Hippocampal formation (tissue), 2 donors: ENCODE measurements at places on chromosomes 11 and 22.

GRCh38 chr11:129738242-129738641, 77.4 kb upstream of the TMEM45B start:
- DNase-seq = no peak

GRCh38 chr11:75230621-75231020, 10.0 kb upstream of the TPBGL start:
- no peak for DNase-seq

GRCh38 chr11:70483077-70483861, 84.9 kb downstream of the CTTN start:
- no peak for DNase-seq

GRCh38 chr11:27212248-27212780, 150.7 kb downstream of the CCDC34 start:
- DNase-seq = no peak

DNA sequence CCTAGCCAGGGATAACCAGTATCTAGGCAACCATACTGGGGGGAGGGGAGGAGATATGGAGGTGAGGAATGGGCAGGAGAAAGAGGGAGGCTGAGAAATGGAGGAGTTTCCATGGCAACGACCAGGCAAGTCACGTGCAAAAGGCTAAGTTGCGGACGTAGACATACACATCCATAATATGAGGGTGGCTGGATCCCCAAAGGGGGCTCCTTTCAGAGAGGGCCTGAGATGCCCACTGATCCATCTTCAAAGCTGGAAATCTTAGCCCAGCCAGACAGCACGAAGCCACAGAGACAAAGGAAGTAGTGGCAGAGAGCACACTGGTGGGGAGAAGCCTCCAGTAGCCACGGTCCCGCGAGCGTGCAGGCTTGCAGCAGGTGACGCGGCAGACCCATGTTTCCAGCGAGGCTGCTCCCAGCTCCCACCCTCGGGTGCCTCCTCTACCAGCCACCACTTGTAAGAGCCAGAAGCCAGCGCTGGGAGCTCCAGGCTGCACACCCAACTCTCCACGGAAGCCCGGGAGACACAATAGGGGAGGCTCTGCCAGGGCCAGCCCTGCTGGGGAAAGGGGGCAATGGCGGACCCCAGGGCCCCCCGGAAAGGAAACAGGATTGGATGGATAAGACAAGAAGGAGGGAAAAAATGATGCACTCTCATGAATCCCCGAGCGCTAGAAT, 938 bp downstream of the FXYD6 start:
- no peak for DNase-seq

- DNase-seq = no peak
Observed at GRCh38 chr22:24331468-24332440, 61.1 kb downstream of the SPECC1L start.

DNA sequence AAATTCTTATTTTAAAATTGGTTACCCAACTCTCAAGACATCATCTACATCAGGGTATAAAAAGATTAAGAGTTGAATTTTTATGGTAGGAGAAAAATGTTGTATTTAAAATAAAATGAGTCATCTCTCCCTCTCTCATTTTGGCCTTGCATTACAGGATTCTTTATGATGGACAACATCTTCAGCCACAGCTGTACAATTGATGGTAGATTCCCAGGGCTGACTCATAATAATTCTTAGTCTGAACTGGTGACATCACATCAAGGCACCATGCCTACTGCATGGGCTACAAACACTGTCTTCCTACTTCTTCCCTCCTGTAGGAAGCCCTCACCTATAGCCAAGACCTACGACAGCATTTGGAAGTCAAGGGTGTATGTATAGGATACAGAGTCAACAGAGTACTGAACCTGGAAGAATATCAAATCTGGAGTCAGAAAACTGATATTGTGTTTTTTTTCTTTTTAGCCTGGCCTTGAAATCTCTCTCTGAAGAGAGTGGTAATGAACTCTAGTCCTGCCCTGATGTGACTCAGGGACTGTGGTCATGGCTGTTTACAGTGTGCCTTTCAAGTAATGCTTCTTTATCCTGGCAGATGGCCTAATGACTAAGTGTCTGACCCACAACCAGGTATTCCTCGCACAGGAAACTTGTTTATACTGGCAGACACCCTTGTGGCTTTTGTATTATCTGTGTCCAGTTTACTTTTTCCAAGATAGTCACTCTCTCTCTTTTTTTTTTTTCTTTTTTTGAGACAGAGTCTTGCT, 32.5 kb downstream of the MRGPRX2 start:
- no peak for DNase-seq

DNA sequence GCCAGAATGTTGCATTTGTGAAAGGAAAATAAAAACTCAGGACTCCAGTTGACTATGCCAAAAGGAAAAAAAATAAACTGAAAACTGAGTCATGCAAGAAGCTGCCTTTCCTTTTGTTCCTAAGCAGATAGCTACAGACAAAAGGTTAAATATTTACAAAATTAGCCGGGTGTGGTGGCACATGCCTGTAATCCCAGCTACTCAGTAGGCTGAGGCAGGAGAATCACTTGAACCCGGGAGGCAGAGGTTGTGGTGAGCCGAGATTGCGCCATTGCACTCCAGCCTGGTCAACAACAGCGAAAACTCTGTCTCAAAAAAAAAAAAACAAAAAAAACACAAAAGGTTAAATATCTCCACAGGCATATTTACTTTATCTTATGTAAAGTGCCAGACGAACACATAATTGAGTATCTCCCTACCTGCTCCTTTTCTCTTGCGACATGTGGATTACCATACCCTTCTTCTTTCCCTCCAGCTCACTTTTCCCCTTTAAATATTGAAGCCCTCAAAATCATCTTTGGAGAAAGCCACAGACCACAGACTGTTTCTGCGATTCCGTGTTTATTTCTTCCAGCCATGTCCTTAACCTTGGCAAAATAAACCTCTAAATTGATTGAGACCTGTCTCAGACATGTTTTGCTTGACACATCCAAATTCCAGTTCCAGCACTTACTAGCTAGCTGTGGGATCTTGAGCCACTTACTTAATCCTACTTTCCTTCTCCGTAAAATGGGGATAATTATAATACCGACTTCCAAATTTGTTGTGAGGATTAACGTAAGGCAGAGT, 2.3 kb upstream of the SMPD1 start:
- no peak for DNase-seq

- DNase-seq = no peak
Observed at GRCh38 chr11:11217289-11217928, 135.6 kb downstream of the CSNK2A3 start.

GRCh38 chr11:72468289-72468688, 34.0 kb upstream of the CLPB start:
- no peak for DNase-seq

DNA sequence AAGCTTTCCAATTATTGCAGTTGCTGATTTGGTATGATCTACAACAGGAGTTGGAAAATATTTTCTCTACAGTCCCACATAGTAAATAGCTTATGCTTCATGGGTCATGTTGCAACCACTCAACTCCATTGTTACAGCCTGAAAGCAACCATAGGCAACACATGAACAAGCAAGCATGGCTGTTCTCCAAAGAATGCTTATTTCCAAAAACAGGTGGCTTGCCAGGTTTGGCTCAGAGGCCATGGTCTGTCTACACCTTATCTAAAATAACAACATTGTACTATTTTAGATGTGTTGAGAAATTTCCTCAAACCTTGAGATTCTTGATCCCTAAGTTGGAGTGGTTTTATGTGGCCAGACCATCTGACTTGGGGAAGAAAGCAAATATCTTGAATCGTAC, 153.9 kb upstream of the MPPED2 start:
- no peak for DNase-seq

DNA sequence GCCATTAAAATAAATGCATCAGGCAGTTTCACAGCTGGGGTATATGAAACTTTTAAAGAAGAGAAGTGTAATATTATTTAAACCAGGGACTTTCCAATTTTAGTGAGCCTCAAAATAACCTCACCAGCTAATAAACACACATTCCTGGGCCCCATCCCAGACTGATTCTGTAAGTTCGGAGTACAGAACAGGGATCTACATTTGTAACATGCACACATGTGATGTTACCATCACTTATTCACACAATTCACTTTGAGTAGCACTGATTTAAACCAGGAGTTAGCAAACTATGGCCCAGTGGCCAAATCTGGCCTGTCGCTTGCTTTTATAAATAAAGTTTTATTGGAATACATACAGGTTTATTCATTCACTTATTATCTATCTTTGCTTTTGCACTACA, 62.0 kb downstream of the STK33 start:
- DNase-seq = no peak

- DNase-seq = no peak
Observed at GRCh38 chr11:10601837-10602236, 33.4 kb upstream of the LYVE1 start.

GRCh38 chr11:12087075-12088004, 23.1 kb upstream of the MICAL2 start:
- no peak for DNase-seq

DNA sequence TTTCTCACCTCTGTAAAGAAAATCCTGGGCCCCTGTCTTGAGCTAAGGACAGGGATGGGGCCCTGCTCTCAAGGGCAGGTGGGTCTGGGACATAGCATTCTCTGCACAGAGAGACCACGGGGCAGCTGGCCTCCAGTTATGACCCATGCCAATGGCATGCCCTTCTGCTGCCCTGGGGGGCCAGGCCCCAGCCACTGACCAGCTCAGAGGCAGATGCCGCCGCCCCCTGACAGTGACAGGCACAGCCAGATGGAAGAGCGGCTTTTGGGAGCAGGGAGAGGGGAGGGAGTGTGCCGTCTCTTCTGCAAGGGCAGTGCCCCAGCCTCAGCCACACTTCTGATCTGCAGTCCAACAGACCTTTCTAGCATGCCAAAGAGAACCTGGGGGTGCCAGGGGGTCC, 114.8 kb upstream of the NAV2 start:
- DNase-seq = no peak

- no peak for DNase-seq
Observed at GRCh38 chr22:21451545-21452520, 15.4 kb upstream of the TMEM191C start.

- DNase-seq = no peak
Observed at GRCh38 chr11:70378506-70379134, 19.7 kb upstream of the CTTN start.

DNA sequence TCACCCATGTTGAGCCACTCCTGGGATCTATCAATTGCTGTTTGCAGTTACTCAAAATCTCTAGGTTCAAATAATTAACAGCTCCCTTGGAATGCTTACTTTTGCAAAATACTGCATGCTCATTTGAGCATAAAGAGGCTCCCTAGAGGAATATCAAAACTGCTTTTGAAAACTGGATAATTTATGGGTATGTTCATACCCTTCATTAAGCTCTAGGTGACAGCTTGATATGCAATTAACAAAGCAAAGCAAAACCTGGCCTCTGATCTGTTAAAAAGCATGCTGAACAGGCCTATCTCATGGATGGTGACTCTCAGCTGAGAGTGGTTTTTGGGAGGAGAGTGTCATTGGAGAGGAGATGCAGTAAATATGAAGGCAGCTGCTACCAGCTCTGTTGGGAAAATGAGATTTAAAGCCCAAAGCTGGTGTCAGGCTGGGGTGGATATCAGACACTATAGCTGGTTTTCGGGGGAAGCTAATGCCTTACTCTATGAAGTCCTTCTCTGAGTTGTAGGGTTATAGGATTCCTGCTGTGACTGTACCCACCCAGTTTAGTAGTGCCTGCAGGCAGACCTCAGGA, 110.9 kb downstream of the RASSF10 start:
- DNase-seq = no peak

GRCh38 chr11:35321532-35322317, 97.6 kb downstream of the SLC1A2 start:
- DNase-seq = no peak

DNA sequence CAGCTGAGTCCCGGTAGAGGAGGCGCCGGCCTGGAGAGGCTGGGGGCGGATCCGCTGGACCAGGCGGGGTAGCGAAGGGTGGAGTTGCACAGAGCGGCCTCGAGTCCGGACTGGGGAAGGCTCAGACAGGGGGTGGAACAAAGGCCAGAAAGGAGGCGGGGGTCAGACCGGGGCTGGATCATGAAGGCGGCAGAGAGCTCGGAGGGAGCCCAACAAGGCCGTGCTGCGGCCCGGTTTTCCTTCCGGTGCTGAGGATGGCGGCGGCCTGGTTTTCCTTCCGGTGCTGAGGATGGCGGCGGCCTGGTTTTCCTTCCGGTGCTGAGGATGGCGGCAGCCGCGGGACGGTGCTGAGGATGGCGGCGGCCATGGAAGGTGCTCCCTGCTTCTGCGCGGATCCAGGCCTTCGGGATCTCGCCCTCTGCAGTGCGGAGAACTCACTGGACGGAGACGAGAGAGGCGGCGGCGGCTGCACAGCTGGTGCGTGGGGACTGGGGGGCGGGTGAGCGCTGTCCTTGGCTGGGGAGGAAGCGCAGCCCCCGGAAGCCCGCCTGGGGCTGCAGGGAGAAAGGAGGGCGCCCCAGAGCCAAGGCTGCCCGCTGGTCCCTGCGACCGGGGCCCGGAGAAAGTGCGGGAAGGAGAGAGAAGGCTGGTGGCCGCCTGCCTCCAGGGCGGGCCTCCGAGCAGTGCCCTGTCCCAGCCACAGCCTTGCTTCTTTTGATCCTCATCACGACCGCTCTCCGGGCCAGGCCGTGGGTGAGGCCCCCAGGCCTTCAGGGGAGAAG, 350.4 kb upstream of the B3GAT1 start:
- no peak for DNase-seq

GRCh38 chr11:119486691-119487259, 63.8 kb upstream of the THY1 start:
- DNase-seq = no peak

DNA sequence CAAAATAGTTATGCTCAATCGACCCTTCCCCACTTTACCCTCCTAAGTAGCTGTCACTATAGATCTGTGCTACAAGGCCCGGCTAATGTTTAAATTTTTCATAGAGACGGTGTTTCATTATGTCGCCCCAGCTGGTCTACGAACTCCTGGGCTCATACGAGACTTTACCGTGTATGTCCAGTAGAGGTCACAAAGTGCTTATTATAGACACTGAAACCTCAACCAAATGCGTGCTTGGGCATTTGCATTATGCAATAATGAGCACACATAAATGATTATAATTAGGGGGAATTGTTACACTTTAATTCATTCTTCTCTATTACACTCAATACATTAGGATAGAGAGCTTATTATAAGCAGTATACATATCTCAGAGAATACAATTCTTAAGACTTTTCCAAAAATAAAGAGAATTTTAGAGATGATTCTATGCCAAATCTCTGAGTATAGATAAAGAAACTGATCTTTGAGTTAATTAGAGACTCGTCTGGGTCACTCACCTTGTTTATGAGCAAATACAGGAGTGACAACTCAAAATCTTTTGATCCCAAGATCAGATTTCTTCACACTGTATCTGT, 12.5 kb upstream of the MRPL16 start:
- no peak for DNase-seq

GRCh38 chr22:36913427-36914389, at the start of gene CSF2RB:
TSS of gene CSF2RB (plus strand) at chr22:36913628. CDS start at chr22:36922208, 8,580 bp downstream.
- DNase-seq = no peak

DNA sequence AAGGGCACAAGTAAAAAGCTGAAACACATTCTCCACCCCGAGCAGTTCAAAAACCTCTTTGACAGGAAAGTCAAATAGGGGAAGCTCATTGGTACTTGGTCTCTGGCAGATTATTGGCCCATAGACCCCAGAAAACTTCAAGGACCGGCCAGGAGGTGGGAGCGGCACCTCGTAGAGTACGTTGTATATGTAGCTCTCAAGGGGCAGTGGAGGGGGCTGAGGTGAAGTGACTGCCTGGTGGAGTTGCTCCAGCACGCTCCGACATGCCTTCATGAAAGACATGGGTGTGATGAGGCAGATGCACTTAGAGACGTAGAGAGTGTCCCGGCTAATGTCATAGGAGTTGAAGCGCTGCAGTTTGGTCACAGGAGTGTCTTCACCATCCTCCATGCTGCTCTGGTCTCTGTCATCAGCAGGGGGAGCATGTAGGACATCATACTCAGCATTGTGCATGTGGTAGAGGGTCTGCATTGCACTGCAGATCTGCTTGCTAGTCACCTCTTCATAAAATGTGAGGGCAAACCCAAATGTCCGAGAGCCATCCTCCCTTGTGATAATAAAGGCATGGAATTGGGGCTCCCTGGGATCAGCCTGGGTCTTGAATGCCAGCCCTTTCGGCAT, 61.3 kb downstream of the DENND5A start:
- DNase-seq = peak; percentile 26
